ENCODE measurements at places on chromosomes 4 and X.

- DNase-seq = no peak
Observed at GRCh38 chrX:138763761-138764160, 52.2 kb upstream of the FGF13 start.

DNA sequence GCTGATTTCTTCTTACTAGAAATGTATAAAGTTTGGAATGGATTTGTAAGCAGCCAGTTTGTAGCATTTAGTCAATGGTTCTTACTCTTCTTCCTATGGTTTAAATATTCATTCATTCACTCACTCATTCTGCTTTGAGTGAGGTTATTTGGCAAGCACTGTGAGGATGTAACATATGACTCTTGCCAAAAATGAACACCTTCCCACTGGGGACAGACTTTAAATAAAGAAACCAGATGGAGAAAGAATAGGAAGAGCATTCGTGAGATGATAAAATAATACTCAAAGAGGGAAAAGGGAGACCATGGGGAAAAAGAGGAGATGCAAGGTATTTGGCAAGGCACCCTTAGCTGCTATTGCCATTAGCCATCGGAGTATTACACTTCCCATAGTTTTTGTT, 586.1 kb downstream of the ADGRL3 start:
- DNase-seq = no peak

GRCh38 chr4:86400216-86400615, 40.4 kb upstream of the MAPK10 start:
- DNase-seq = no peak

- DNase-seq = no peak
Observed at GRCh38 chr4:1760521-1761071, 32.5 kb upstream of the FGFR3 start.

- DNase-seq = no peak
Observed at GRCh38 chrX:133745349-133745748, 240.0 kb downstream of the GPC3 start.

- DNase-seq = no peak
Observed at GRCh38 chr4:143531788-143532491, 18.4 kb downstream of the SMARCA5 start.

DNA sequence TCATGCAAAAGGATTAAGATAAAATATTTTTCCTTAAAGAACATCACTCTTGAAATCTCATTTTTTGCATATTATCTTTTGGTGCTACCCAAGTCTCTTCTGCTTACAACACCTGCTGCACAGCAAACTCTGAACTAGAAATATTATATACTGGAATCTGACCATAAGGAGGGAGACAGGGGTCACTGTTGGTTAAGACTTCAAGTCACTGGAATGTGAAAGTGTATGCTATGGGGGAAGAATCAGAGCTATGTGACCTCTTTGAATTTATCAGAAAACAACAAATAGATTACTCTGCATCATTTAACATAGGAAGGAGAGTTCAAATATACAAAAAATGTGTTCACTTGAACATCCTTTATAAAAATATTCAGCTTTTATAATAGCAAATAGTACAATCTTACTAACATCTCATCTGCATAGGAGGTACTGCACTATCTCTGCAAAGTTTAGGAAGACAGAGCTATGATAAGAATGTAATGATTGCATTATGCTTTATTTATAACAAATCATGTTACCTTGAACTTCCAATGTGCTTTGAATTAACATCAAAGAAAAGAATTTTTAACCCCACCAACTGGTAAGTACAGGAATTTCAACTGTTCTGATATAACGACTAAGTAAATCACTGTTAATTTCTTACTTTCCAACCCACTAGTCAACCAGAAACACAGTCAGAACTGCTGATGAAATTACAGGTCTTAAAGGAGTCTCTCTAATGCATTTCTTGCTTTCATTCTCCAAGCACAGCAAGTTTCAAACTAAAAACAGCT, 69.8 kb downstream of the ZNF827 start:
- no peak for DNase-seq

DNA sequence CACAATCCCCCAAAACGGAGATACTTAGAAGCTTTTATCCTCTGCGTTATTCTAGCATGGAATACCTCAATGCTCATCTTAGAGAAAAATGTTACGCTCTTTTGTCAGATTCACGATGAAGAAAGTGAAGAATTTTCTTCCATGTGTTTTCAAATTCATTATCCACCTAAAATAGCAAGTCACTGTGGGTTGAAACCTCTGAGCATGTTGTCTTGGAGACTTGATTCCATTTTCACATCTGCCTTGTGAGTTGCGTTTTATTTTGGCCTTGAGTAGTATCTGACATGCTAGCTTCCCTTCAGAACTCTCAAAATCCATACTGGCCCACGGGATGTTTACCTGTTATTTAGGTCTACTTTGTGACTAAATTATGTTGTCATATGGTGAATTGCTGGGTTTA, 66.3 kb downstream of the C4orf46 start:
- no peak for DNase-seq

DNA sequence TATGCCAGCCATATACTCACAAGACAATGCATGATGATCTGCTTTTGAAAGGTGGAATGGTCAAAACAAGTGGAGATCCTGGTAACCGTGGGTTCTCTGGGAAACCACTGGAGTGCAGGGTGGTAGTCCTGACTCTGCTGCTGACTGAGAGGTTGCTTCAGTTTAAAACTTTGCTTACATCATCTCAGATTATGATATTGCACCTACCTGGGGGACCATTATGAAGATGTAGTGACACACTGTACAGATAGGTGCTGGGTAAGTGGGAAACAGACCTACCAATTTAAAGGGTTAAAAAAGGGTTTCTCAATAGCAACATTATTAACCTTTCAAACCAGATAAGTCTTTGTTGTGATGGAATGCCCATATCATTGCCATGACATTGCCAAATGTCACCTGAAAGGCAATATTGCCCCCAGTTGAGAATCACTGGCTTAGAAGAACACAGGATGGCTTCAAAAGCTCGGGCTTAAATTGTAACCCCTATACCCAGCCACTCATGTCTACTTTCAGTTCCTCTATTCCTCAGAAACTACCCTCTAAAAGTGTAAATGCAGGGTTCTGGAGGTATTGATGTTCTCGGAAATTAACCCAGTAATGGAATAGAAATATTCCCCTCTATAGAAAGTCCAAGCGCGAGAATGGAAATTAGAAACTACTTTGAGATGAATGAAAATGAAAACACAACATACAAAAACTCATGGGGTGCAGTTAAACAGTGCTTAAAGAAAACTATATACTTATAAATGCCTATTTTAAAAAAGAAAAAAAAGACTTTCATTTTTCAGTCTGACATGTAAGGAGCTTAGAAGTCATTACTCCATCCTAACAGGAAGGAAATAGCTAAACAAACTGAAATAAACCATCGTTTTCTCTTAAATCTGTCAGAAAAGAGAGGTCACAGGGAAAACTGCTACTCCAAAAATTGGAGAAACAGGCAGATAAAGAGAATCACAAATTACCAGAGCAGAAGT, 65.8 kb downstream of the ARHGEF6 start:
- DNase-seq = no peak

DNA sequence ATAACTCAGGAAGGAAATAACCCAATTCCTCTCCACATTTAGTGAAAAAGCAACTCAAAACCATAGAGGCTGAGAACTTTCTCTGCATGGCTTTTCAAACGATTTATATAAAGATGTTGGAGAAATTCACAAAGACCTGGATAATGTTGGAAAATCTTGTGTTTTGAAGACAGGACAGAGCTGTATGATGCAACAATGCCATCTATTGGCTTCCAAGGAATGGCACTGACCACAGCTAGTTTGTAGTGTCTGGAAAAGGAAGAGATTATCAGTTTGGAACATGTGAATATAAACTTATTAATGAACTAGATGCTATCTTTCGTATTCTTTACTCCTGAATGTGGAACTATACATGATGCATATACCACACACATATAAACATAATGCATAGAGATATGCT, 503.6 kb downstream of the IL1RAPL1 start:
- no peak for DNase-seq

- no peak for DNase-seq
Observed at GRCh38 chrX:9807355-9808182, 21.3 kb downstream of the SHROOM2 start.

DNA sequence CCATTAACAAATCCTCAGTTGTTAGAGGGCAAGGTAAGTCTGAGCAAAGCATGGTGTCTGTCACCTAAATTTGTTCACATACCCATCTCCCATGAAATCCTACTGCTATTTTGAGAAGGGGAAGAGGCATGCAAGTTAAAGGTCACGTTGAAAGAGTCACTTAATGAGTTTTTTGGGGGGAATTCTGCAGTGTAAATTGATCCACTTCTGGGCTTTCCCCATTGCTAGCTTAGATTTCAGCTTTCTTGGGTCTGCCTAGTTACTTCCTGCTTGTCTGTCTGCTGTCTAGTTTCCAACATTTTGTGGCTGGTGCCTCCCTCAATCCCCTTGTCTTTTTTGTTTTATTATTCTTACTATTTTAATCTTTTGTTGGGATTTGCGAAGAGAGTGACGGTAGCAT, 32.0 kb downstream of the CEP135 start:
- DNase-seq = no peak

DNA sequence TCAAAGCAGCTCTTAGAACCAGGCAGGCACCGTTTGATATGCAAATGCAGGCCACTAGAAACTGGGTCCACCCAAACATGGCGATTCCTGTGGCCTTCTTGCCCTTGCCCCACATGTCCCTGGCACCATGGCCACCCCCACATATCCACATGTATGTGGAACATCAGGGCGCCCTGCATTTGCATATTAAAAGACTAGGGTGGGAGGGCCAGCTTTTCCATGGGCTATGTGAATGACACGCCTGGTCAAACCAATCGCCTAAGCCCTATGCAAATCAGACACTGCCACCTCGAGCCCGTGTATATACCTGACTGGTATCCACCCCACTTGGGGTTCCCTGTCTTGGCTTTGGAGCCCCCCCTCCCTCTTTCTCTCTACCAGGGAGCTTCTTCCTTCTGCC, 107.0 kb downstream of the ABLIM2 start:
- DNase-seq = no peak

GRCh38 chrX:72408885-72409284, 103.2 kb upstream of the CITED1 start:
- DNase-seq = no peak

DNA sequence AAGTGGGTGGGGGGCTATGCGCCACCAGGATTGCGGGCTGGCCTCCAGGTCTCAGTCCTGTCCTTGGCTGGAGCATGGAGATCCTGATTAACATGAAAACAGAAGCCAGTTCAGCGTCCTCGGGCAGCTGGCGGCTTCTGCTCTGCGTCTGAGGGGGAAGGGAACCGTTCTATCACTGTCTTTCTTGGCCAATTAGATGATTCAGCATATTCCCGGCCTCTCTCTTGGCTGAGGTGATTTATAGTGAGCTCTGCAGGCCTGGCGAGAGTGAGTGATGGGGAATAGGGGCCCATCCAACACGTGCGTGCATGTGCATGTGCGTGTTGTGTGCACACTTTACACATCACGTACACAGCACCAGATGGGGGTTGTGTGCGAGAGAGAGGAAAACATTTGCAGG, 145.8 kb upstream of the ATP6AP2 start:
- DNase-seq = no peak

GRCh38 chr4:47367761-47368160, 95.7 kb downstream of the COMMD8 start:
- DNase-seq = no peak

Data from stimulated activated CD4-positive, alpha-beta T cell treated with anti-CD3 and anti-CD28 coated beads, Interleukin-15, amount 100 ng/mL, for 24 hours (primary cell).